ENCODE measurements at places on chromosomes 4 and X.

GRCh38 chr4:2248821-2249261 lies 6.9 kb upstream of the HAUS3 start:
- no peak for DNase-seq

- no peak for DNase-seq
These were observed 20.2 kb upstream of the MGST2 start for GRCh38 chr4:139645458-139645857.

- no peak for DNase-seq
These were observed 23.9 kb downstream of the ACSL4 start for GRCh38 chrX:109709129-109709631.

DNA sequence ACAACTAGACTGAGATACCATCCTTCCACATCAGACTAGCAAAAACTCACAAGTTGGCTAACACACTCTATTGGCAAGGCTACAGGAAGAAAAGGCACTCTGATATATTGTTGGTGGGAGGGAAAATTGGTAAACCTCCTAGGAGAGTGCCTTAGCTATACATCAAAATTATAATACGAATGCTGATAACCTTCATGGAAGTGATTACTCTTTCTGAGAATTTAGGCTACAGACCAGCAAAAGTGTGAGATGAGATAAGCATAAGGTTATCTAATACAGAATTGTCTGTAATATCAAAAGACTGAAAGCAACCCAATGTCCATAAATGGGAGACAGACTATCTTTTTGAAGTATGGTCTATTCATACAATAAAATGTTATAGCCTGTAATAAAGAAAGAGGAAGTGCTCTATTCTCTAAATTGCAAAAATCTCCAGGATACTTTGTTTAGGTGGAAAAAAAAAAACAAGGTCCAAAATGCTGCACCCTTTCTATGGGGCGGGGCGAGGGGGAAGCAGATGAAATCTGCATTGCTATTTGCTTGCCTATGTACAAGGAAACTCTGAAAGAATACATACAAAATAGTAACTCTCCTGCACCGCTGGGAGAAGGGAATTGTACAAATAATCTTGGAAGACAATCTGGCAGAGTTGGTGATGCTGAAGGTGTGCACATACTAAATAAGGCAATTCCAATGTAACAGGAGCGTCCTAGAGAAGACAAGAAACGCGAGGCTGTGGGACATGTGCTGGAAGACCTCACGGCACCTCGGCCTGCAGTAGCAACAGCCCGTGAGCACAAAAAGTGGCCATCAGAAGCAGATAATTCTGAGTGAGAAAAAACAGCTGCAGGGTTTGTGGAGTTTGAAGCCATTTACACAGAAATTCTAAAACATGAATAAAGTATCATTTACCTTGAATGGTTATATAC lies 109.7 kb downstream of the AFAP1 start:
- DNase-seq, result no peak

GRCh38 chr4:151276787-151277562 lies at the start of gene PRSS48:
PRSS48 (plus strand) TSS chr4:151277161; CDS start chr4:151277173, 12 bp downstream.
- DNase-seq, result no peak

GRCh38 chr4:54400802-54401201 lies 171.7 kb downstream of the PDGFRA start:
- DNase-seq, result peak; percentile 38

- DNase-seq, result no peak
These were observed 73.2 kb downstream of the UBE2K start for GRCh38 chr4:39770969-39771724.

DNA sequence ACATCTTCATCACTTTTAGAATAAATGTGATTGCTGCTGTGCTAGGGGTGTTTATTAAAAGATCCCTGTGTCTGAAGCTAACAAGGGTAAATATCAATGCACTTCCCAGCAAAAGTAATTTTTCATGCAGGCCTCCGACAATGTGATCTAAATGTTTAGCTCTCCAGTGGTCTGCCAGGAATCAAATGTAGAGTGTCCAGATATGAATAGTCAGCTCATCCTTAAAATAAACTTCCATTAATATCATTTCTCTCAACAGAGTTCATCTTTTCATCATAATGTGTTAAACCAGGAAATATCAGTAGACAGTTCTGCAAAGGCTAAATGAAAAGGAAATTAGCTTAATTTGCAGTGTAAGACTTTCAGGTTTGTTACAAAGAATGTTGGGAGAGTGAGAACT lies 102.2 kb upstream of the EGFL6 start:
- no peak for DNase-seq

- DNase-seq, result no peak
These were observed 348.2 kb downstream of the FBXW7 start for GRCh38 chr4:152187693-152188092.

- no peak for DNase-seq
These were observed 134.6 kb downstream of the ARSF start for GRCh38 chrX:3175659-3176438.

DNA sequence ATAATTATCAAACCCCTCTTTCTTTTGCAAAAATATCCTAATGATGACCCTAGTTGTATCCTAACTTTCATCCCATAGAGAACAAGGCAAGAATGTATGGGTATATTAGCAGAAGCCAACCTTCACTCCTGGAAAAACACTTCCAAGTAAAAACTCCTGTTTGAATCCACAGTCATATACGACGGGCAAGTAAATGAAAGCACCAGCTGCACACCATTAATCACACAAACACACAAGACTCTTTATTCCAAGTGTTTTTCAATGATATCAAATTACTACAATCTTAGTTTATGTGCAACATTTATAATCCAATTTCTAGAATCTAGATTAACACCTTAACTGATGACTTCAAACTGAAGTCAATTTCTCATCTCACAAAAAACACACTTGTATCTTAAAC lies 22.9 kb downstream of the ACSL4 start:
- DNase-seq, result no peak

- DNase-seq, result no peak
These were observed 53.1 kb downstream of the GAK start for GRCh38 chr4:878796-879728.

- DNase-seq, result no peak
These were observed 71.7 kb upstream of the BCOR start for GRCh38 chrX:40169193-40170101.

- DNase-seq, result no peak
These were observed 62.4 kb downstream of the TRMT44 start for GRCh38 chr4:8502836-8503585.

DNA sequence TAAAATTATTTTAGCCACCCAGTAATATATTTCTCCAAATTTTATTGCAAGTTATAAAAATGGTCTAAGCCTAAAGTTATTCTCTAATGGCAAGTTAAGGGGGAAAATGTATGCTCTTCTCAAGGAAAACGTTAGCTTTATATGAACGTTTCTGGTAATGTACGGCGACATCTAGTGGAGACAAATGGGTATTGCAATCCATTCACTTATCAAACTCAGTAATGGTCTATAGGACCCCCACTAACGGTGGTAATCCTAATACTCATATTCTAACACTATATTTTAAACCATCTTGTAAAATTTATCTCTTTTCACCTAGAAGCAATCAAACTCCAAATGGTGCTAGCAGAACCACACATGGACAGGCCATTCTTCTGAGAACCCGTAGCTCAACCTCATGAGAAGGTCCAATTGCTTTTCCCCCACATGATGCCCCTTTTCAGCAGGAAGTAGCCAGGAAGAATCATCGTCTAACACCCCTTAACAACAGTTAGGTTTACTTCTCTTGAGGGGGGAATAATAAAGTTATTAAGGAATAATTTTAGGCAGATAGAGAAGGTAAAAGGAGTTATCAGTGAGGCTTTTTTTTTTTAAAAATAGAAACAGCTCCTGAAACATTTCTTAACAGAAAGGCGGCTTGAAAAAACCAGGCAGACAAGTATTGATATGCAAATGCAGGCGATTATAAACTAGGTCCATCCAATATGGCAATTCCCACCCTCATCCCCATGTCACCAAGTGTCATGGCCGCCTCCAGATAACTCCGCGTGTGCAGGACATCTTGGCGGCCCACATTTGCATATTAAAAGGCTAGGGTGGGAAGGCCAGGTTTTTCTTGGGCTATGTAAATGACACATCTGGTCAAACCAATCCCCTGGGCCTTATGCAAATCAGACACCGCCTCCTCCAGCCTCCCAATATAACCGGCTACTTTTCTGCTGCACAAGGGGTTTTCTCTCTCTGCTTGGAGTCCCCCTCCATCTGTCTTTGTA lies 35.0 kb downstream of the NUDT11 start:
- DNase-seq, result peak; percentile 3

- DNase-seq, result no peak
These were observed 45.1 kb downstream of the VSIG4 start for GRCh38 chrX:65994519-65995506.

DNA sequence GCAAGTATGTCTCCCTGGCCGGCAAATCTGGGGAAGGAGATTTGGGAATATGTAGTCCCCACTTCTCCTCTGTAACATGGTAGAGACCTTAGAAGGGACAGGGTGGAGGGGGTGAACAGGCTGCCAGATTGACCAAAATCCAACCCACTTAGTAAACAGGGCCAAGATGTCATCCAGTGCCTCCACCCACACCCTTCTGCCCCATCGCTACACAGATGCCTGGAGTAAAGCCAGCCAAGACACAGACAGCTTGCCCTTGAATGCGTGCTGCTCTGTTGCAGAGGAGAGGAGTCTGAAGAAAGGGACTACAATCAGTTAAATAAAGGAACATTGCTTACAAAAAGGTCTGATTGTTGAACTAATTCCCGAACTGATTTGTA lies 160.1 kb upstream of the LDB2 start:
- DNase-seq, result no peak

DNA sequence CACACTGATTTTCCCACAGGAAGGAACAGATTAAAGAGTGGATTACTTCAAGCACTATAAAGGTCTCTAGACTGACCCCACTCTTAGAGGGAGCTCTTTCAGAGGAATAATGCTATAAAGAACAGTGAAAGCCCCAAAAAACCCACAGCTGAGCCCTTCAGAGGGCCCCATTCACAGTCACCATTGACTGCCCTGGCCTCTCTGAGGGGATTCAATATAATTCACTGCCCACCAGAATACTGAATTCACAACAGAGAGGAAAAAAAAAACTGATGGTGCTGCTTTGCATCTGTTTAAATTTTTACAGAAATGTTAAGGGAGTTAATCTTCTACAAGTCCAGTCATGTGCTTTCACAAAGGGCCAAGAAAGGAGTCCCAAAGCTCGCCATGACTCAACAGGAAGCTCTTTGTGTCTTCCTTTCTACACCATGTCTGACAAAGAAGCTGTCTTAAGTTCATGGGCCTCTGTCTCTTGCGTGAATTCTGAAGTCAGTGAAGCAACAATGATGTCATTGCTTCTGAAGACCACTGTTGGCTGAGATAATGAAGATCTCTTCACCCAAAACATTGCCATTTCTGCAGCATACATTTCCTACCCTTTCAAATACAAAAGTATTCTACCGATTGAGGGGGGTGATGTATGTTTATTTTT lies 174.9 kb downstream of the ADAMTS3 start:
- DNase-seq, result no peak

- no peak for DNase-seq
These were observed 497 bp upstream of the GRPEL1 start for GRCh38 chr4:7068279-7068842.

DNA sequence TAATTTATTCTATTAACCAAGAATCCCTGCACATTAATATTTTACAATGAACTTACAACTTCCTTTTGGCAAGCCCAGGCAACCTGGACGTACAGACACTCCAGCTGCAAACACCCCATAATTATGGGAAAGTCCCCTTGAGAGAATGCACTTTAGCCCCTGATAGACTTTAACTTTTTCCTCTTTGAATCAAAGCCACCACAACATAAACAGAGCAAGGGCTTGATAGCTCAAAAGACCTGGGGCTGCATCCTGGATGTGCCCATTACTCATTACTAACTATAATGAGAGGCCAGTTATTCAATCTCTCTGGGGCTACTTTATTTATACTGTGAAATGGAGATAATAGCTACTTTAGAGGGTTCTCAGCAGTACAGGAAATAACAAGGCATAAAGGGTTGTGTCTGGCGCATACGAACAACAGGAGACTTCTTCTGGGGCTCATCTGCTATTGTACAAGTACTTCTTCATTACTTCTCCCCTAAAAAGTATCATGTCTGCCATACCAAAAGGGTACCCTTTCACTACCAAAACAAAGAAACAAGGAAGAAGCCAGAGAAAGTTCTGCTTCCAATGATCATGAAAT lies 54.9 kb downstream of the CASK start:
- DNase-seq, result no peak

DNA sequence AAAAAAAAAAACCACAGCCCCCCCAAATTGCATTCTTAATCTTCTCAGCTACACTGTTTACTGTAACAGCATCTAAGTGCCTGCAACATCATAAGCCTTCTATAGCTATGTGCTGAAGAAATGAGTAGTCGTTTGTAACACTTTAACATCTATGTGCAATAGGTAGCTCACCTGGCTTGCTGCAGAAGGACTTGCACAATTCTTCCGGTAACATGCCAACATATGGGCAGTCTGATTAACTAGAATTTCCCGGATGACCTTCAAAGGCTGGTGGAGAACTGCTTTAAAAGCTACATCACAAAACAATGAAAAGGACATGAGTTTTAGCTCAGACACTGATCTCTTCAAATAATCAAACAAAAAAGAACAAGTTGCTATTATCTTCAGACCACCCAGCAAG lies 52.9 kb downstream of the METTL14 start:
- DNase-seq, result no peak

GRCh38 chrX:24260842-24261550 lies 52.9 kb downstream of the SUPT20HL2 start:
- no peak for DNase-seq

- DNase-seq, result no peak
These were observed 205.9 kb downstream of the RAPGEF2 start for GRCh38 chr4:159308566-159309340.

- no peak for DNase-seq
These were observed 12.9 kb downstream of the PGM2 start for GRCh38 chr4:37839426-37839825.

DNA sequence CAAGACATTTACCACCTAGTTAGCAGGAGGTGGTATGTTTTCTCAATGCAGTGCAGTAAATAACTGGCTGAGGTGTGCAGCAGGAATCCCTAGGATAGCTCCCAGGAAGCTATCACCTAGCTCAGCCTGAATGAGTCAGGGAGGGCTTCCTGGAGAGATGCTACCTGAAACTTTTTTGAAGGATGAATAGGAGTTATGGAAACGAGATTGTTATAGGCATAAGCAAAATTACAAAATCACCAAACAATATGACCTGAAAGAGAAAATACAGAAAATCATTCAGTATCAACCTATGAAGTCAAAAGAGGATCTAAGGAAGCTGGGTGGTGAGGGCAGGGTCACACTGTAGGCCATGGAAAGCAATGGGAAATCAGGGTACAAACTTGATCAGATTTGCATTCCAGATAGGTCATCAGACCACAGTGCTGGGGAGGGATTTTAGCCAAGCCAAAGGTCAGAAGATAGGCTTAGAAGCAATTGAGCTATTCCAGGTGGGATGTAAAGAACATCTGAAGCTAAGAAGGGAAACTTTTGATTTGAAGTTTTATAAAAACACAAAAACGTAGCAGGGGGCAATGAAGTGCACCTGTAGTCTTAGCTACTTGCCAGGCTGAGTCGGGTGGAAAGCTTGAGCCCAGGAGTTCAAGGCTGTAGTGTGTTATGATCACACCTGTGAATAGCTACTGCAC lies 11.3 kb downstream of the AREG start:
- DNase-seq, result no peak

Measured in HS-27A (cell line).